Left lung (tissue), 14 donors: ENCODE measurements at places on chromosomes 2 and 18. TPM values are rescaled to one million over a fixed set of nuclear protein-coding genes. Genes with fewer than 3 reads are reported as not detected.

GRCh38 chr2:20682167-20682920 lies 15.4 kb downstream of the GDF7 start:
- H3K4me3 ChIP-seq: no peak overlapping the region
- H3K4me1 ChIP-seq: no peaks in the 10 kb centered on the region
- no peak overlapping the region for H3K27ac ChIP-seq
- DNase-seq: no peak
- no peaks in the 10 kb centered on the region for H3K27me3 ChIP-seq

DNA sequence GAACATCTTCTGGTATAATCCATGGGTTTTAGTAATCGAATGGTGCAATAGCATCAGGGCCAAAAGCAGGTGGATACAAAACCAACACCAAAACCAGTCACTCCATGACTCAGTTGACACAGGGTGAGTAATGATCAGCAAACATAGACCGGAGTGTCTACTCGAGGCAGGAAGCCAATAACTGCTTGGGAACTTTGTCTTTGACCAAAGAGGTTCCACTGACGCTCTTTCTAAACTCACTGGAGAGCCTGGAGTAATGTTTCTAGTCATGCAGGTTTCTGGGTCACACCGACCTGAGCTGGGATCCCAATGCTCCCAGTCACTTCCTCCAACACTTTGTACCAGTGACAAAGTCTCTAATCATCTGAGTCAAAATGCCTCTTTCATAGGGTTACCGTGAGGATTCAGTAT lies 30.9 kb downstream of the MREG start:
- no peak overlapping the region for H3K27ac ChIP-seq
- no peak overlapping the region for H3K4me3 ChIP-seq
- peak; percentile 49 for DNase-seq
- no peaks in the 10 kb centered on the region for H3K36me3 ChIP-seq

GRCh38 chr18:13558124-13558523 lies 168.2 kb downstream of the FAM210A start:
- H3K4me1 ChIP-seq: no peaks in the 10 kb centered on the region
- no peaks in the 10 kb centered on the region for H3K36me3 ChIP-seq
- no peak overlapping the region for H3K27ac ChIP-seq
- H3K4me3 ChIP-seq: no peak overlapping the region

The CNGA3 gene
- polyA plus RNA-seq: 0.07 TPM

The XRCC5 gene
- polyA plus RNA-seq: 255 TPM

DNA sequence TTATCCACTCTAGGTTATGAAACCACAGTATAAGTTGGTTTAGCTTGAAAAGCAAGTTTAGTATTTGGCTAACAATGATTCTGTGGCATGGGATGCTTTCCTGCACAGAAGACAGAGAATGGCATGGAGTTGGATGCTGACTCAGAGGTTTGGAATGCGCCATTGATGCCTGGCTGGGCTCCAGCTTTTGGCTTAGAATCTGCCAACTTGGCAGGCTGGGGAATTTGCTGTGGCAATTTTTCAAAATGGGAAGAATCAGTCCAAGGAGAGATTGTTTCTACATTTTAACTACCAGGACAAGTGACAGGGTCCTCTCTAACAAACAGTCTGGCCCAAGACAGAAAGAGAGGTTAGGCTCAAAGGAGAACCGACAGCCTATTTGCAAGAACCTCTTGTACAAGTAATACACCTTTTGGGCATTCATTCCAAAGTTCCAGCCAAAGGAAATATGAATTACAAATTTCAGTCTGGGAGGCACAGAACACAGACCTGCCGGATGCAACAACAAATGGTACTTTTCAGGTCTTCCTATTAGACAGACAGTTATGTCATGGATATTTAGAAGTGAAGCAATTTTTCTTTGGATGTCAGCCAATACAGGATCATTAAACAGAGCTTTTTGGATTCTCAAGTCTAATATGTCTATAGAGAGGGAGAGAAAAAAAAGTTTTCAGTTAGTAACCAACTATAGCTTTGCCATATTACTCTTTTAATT lies 1027.7 kb downstream of the TMEM182 start:
- H3K36me3 ChIP-seq: no peaks in the 10 kb centered on the region
- no peak for DNase-seq
- no peaks in the 10 kb centered on the region for H3K27me3 ChIP-seq
- no peak overlapping the region for H3K4me3 ChIP-seq

The ARHGAP15 gene
- polyA plus RNA-seq: 28.7 TPM

- H3K27me3 ChIP-seq: peaks cover 52% of the 10 kb centered on the region
- no peak overlapping the region for H3K4me3 ChIP-seq
- DNase-seq: no peak
- H3K4me1 ChIP-seq: peaks cover 10% of the 10 kb centered on the region
- no peak overlapping the region for H3K27ac ChIP-seq
- H3K36me3 ChIP-seq: no peaks in the 10 kb centered on the region
Measured at GRCh38 chr2:72929010-72929409, 11.7 kb downstream of the EMX1 start.

DNA sequence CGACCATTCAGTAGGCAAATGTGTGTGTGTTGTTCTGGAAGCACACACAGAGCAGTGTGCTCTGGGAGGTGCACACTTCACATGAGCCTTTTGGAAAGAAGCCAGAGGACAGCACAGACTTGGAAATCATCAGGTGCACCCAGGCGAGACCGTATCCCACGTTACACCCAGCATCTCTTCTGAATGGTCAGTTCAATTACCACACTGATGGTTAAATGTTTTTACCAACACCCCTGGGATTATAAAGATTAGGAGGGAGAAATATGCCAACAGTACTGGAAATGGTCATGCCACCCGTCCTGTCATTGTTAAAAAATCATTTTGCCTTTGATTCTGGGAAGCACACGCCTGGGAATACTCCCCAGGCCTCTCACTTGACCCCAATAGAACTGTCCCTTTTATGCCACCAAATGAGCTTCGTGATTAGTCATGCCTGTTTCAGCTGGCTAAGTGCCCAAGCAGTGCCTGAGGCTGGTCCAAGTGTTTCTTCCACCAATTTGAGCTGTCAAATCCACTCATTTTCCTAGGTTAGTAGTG lies 183.7 kb downstream of the NRP2 start:
- H3K4me3 ChIP-seq: no peak overlapping the region
- H3K27me3 ChIP-seq: no peaks in the 10 kb centered on the region
- no peaks in the 10 kb centered on the region for H3K4me1 ChIP-seq
- H3K27ac ChIP-seq: no peak overlapping the region
- H3K36me3 ChIP-seq: no peaks in the 10 kb centered on the region
- no peak for DNase-seq

GRCh38 chr18:66558773-66559172 lies 45.1 kb downstream of the CDH19 start:
- H3K36me3 ChIP-seq: no peaks in the 10 kb centered on the region
- no peaks in the 10 kb centered on the region for H3K4me1 ChIP-seq
- DNase-seq: no peak
- H3K27me3 ChIP-seq: no peaks in the 10 kb centered on the region
- no peak overlapping the region for H3K4me3 ChIP-seq
- H3K27ac ChIP-seq: no peak overlapping the region

The CNTNAP5 gene
- 0.09 TPM for polyA plus RNA-seq

- peaks cover 39% of the 10 kb centered on the region for H3K4me1 ChIP-seq
- no peak overlapping the region for H3K4me3 ChIP-seq
- no peak overlapping the region for H3K27ac ChIP-seq
- no peak for DNase-seq
- no peaks in the 10 kb centered on the region for H3K36me3 ChIP-seq
Measured at GRCh38 chr18:3661989-3662388, 212.0 kb downstream of the TGIF1 start.

GRCh38 chr2:203808046-203808750 lies 59.4 kb upstream of the CTLA4 start:
- H3K36me3 ChIP-seq: no peaks in the 10 kb centered on the region
- H3K4me1 ChIP-seq: peaks cover 40% of the 10 kb centered on the region
- DNase-seq: no peak
- H3K27me3 ChIP-seq: no peaks in the 10 kb centered on the region
- no peak overlapping the region for H3K27ac ChIP-seq

DNA sequence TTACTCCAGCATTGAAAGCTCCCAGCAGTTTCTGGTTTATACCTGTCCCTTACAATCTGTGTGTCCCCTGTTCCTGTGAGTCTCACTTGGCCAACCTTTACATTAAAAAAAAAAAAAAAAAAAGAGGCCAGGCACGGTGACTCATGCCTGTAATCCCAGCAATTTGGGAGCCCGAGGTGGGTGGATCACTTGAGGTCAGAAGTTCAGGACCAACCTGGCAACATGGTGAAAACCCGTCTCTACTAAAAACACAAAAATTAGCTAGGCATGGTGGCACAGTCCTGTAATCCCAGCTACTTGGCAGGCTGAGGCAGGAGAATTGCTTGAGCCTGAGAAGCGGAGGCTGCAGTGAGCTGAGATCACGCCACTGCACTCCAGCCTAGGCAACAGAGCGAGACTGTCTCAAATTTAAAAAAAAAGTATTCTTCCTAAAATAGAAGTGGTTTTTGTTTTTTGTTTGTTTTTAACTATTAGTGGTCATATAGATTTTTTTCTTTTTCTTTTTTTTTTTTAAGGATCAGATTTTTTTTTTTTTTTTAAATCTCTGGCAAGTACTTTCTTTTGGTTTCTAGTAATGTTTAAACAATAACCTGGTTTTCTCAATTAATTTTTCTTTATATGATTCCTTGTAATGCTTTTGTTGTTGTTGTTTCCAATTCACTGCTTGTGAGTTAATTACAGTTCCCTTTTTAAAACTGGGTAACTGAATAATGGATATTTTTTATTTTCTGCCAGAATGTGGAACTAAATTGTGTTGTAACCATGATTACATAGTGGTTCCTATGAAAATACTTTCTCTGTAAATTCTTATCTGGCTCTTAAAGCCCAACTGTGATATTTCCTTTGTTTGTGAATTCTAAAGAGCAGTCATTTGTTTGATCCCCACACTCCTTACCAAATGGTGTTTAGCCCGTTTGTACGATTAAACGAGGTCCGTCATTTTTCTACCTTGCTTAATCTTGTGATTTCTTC lies 116.8 kb downstream of the CTAGE1 start:
- no peak overlapping the region for H3K4me3 ChIP-seq
- peaks cover 8% of the 10 kb centered on the region for H3K4me1 ChIP-seq
- H3K27me3 ChIP-seq: no peaks in the 10 kb centered on the region
- no peaks in the 10 kb centered on the region for H3K36me3 ChIP-seq
- no peak for DNase-seq

The ALPG gene
- polyA plus RNA-seq: not detected

- H3K4me3 ChIP-seq: no peak overlapping the region
- peak; percentile 64 for DNase-seq
- H3K4me1 ChIP-seq: no peaks in the 10 kb centered on the region
- H3K27ac ChIP-seq: no peak overlapping the region
Measured at GRCh38 chr2:74587664-74588277, 33.3 kb downstream of the DOK1 start.

DNA sequence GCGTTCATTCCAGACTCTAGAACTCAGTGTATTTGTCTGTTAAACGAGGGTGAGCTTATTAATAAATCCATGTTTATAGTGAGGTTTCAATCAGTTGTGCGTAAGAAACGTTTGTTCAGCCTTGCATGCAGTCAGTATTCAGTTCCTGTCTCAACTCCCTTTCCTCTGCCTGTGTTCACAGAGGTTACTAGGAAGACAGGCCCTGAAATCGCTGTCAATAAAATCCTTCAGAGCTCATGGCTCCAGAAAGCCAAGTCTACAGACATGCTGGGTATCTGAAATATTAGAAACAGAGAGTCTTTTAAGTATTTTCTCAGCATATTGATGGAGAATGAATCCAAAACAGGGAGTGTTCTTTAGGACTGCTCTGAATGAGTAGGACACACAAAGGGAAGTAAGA lies 75.4 kb downstream of the KLF7 start:
- peaks cover 17% of the 10 kb centered on the region for H3K4me1 ChIP-seq
- no peak overlapping the region for H3K4me3 ChIP-seq
- DNase-seq: no peak

- DNase-seq: no peak
- no peak overlapping the region for H3K27ac ChIP-seq
- no peaks in the 10 kb centered on the region for H3K36me3 ChIP-seq
- no peak overlapping the region for H3K4me3 ChIP-seq
- H3K27me3 ChIP-seq: no peaks in the 10 kb centered on the region
Measured at GRCh38 chr2:209993968-209994367, 8.5 kb upstream of the RPE start.

DNA sequence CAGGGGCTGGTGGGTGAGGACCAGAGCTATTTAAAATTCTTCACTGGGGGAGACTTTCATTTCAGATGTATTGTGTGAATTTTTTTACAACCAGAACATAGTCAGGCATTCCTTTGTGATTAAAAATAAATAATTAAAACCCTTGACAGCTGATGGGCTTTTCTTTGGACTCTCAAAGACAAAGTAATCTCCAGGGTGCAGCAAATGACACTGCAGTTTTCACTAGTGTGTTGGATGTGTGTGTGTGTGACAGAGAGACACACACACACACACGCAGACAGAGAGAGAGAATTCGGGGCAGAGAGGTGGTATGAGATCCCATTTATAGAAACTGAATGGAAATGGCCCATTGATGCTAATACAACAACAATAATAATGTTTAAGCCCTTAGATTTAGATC lies 10.3 kb upstream of the GALNT14 start:
- DNase-seq: no peak
- no peaks in the 10 kb centered on the region for H3K27me3 ChIP-seq
- H3K4me1 ChIP-seq: no peaks in the 10 kb centered on the region
- no peak overlapping the region for H3K27ac ChIP-seq
- H3K36me3 ChIP-seq: no peaks in the 10 kb centered on the region

The CELF4 gene
- 7.4 TPM for polyA plus RNA-seq

The UGT1A4 gene
- not detected for polyA plus RNA-seq
